ENCODE measurements at places on chromosomes 7 and 10.
A peak's percentile ranks its signal among the peaks of the same experiment; 100 is the strongest.

DNA sequence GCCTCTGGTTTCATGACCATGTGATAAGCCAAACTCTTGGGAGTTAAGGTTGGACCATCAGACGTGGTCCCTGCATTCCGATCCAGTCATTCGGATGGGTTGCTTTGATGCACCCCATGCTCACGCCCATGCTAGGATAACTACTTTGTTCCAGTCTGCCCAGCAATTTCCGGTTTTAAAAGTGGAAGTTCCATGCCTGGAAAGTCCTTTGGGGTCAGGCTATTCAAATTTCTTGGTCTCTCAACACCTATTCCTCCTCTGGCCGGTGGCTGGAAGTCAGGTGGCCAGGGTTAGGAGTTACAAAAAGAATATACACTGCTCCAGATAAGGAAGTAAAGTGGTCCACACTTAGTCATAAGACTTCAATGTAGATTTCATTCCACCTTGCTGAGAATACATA is 37.7 kb upstream of the HABP2 start:
- no peak for DNase-seq

DNA sequence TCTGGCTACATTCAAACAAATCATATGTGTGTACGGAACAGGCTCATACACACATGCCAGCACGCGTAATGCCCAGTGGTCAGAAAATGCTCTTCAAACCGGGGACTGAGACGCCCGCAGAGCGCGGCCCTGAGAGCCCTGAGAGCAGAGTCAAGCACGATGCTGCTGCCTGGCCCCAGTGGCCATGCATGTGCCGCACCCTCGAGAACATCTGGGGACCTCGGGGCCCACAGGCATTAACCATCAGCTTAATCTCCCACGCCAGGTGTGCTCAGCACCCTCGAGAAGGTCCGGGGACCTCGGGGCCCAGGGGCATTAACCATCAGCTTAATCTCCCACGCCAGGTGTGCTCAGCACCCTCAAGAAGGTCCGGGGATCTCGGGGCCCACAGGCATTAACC is 163.1 kb downstream of the PTPRN2 start:
- DNase-seq = no peak

GRCh38 chr10:59240582-59241183 is 64.2 kb downstream of the PHYHIPL start:
- DNase-seq = peak; percentile 72

- no peak for DNase-seq
These were observed 34.6 kb upstream of the TPST1 start for GRCh38 chr7:66170309-66171231.

- DNase-seq = no peak
These were observed 168.0 kb upstream of the ZNF32 start for GRCh38 chr10:43816351-43817321.

DNA sequence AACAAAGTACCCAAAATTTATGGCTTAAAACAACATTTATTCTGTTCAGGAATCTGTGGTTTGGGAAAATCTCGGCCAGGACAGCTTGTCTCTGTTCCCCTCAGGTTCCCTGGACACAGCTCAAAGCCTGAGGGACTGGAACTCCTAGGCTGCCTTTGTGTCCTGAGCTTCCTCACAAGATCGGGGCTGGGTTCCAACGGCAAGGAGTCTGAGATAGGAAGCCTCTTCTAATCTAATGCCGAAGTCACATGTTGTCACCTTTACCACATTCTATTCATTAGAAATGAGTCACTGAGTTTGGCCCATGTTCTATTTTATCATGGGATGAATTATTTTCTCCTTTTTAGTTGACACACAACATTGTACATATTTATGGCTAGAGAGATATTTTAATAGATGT is 80.5 kb downstream of the ANKRD26 start:
- no peak for DNase-seq

- peak; percentile 60 for DNase-seq
These were observed 83.3 kb upstream of the DNAJC1 start for GRCh38 chr10:22086730-22087401.

- DNase-seq = no peak
These were observed 106.6 kb downstream of the FAS start for GRCh38 chr10:89097226-89097625.

DNA sequence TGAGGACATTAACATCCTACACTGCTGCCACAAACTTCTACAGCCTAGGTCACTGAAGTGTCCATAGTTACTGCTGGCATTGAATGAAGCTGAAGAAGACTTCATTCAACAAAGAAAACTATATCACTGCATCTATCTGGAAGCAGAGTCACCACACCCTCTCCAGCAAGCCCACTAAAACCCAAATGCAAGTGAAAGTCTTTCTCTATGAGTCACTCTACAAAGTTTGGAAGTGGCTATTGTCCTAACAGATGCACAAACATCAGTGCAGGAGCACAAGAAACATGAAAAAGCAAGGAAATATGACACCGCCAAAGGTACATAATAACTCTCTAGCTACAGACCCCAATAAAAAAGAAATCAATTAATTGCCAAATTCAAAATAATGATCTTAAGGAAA is 43.5 kb upstream of the CAMK2B start:
- DNase-seq = no peak

GRCh38 chr10:6174201-6174874 is 28.4 kb upstream of the PFKFB3 start:
- DNase-seq = peak; percentile 80

GRCh38 chr10:44635176-44635575 is 250.3 kb upstream of the CXCL12 start:
- DNase-seq = no peak

DNA sequence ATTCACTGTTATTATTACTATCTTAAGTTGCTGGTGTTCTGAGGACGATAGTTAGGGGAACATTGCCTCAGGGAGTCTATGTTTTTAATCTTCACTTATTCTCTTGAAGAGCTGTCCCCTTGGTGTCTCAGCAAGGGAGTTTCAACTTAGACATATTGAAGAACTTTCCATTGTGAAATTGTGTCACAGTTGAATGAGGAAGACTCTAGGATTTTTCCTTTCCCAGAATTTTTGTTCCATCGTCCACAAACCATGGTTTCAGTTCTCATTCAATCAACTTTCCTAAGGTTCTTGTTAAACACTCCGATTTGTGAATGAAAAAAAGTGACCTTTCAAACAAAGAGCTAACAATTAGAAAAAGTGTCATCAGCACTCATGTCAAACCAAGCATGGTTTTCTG is 128.3 kb downstream of the GATA3 start:
- DNase-seq = no peak

DNA sequence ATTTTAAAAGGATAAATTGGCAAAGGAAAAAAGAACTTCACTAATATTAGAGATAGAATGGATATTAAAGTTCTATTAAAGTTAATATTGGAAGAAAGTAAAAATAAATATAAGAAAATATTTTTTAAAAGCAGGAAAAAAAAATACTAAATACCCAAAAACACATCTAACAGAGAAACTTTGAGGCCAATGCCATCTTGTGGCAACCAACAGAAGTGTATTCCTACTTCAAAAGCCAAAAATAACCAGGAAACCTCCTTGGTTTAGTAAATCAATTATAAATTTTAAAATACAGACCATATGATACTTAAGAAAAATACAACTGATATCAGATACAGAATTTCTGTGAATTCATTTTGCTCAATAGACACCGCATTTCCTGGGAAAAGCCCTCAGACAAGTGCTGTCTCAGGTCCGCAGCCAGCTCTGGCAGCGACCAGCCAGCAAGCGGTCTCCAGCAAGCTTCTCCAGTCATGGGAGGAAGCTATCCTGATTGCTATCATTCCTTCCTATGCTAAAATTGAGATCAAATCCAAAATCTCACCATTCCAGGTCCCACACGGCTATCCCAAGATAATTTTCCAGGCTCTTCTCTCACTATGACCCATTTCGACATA is 65.3 kb downstream of the LMBR1 start:
- no peak for DNase-seq

DNA sequence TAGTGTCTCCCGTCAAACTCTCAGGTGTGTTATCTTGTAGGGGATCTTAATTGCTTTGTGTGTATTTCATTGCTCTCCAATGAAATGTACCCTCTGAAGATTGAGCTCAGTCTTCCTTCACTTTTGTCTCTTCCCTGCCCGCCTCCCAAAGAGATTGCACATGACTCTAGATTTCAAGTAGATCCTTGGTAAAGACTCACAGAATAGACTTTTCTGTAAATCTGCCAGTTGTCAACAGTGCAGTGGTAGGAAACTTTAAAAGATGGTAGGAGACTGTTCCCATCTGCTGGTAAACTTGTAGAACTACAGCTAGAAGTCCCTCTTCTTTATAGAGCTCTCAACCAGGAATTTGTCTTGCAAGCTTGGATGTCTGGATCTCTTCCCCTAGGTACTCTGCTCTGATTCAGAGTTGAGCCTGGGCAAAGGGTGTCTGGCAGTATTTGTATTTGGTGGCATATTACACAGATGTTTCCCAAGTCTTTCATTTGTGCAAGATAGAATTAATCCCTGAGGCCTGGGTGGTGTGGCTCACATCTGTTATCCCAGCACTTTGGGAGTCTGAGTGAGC is 9.6 kb downstream of the CCL26 start:
- peak; percentile 72 for DNase-seq

DNA sequence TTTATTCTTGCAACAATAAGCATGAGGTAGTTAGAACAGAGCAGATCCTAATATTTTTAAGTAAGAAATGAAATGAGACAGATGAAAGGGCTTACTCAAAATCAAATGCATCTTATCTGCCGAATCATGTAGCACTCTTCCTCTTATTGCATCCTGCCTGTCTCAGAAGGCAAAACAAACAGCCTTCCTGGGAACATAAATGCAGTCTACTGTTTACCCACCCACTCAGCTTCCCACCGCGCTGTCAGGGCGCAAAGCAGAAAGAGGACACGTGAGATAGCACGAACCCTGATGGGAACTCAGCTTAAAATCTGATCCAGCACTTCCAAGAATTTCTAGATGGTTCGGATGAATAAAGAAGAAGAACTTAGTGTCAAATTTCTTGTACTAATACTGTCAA is 114.4 kb upstream of the CDK1 start:
- no peak for DNase-seq

DNA sequence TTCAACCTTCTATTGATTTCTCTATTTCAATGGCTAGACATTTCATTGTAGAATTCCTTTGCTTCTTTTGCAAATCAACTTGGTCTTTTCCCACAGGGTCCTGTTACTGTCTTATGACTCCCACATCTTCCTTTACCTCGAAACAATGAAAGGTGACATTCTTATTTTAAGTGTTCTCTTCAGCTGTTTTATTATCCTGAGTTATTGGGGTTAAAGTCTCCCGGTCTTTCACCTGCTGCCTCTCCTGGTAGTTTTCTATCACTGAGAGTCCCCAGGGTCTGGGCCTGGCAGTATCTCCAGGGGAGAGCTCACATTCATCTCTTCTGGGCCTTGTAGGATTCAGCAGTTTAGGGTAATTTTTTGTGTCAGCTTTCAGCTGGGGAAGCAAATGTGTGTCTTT is 95.8 kb downstream of the HECW1 start:
- no peak for DNase-seq

- no peak for DNase-seq
These were observed 4.2 kb upstream of the ASB4 start for GRCh38 chr7:95481271-95482165.

DNA sequence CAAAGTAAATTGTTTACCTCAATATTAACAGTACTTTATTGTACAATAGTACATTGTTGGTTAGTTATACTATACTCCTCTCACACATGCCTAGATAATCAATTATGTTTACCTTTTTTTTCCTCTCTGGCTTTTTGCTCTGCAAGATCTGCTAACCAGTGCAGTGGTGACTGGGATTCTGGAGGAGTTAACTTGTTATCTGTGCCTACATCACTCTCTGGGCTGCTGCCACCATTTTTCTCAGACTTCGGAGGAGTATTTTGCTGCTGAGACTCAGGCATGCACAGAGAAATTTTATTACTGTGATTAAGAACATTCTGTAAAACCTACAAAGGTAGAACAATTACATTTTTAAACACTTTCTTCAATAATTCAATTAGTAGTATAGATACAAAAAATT is 59.7 kb downstream of the NRBF2 start:
- no peak for DNase-seq

DNA sequence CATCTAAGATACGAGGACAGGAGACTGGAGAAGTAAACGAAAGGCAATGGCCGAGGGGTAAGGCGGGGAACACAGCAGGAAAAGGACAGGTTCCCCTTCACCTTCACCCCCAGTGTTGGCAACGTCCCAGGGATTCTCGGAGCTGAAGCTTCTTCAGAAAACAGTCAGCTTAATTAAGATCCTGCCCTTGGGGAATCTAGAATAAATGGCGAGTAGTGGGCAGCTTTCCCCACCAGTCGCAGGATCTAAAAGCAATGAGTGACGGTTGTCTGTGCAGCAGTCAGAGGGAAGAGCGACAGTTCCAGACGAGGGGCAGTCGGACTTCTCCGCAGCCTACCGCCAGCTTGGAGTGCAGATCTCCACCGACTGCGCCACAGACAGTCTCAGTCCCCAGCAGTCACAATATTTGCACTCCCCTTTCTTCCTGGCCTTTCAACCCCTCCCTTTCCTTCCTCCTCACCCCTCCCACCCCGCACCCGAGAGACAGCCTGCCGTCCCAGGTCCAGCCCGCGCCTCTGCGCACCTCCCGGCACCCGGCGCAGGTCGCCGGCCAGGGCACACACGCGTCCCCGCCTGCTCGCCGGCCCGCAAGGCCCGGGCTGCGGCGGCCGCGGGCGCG is 10.9 kb upstream of the SP8 start:
- DNase-seq = no peak

GRCh38 chr10:36534471-36535002 is 590.9 kb upstream of the ANKRD30A start:
- DNase-seq = no peak

DNA sequence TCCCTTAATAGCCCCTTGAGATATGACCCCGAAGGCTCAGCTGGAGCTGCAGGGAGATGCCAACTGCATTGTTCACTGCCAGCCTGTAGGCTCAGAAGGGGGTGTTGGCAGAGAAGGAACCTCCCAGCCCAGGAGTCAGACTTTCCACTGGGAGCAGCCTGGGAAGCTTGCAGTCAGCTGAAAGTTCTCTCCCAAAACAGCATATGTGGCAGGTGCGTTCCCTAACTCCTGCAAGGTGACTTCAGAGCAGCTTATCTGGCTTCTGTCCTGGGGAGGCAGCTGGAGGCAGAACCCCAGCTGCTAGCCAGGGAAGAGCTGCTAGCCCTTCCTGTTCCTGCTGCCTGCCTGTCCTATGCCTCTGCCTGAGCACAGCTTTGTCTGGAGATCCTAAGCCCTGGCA is 8.1 kb downstream of the SFTPA2 start:
- DNase-seq = no peak

DNA sequence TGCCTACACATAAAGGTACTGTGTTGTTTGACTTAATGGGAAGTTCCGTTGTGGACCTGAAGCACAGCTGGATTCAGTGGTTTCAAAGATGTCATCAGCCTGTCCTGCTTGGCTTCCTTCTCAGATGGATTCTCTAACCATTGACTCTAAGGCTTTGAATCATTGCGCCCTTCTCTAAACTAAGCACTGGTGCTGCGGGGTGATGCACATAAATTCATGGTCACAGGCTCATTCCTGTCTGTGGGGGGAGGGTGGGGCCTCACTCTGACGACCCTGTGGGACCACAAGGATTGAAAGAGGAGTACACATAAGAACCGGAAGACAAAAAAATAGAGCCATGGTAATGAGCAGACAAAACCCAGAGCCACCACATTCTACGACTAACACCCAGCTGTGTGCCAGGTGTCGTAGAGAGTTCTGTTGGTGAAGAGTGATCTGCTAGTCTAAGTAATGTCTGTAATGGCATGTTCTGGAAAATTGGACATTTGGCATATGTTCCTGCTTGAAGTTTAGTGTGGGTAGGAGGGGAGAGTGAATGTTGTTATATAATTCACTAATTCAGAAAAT is 97.3 kb upstream of the YAE1 start:
- no peak for DNase-seq
